ENCODE measurements at places on chromosomes 13 and 19. TPM values are rescaled to one million over a fixed set of nuclear protein-coding genes. Genes with fewer than 3 reads are reported as not detected.

TJP3 gene
- 125 TPM for polyA plus RNA-seq

GRCh38 chr13:48783695-48784230, 130.0 kb downstream of the CYSLTR2 start:
- no peaks in the 10 kb centered on the region for H3K36me3 ChIP-seq
- no peaks in the 10 kb centered on the region for H3K4me1 ChIP-seq
- no peaks in the 10 kb centered on the region for H3K27me3 ChIP-seq
- no peak overlapping the region for H3K4me3 ChIP-seq
- no peak overlapping the region for H3K27ac ChIP-seq

DNA sequence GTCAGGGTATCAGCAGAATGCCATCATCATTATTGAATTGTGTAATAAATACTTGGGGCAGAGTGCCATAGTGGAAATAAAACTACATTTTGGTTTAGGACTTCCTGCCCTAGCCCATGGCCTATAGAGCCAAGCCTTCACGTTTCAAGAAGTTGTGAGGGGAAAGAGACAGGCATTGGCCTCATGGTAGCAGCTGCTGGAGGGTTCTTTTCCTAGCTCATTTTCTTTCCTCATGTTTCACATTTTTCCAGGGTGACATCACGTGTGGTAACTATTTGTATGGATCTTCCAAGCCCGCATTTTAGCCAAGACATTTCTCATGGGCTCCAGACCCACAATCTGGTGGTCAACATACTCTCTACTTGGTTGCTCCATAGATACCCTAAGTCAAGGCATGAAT, 80.4 kb downstream of the LRCH1 start:
- H3K27ac ChIP-seq, result no peak overlapping the region
- no peak for DNase-seq
- H3K4me3 ChIP-seq, result no peak overlapping the region

ERFL gene
- 0.78 TPM for polyA plus RNA-seq

RASAL3 gene
- 2.0 TPM for polyA plus RNA-seq

SIGLEC5 gene
- not detected for polyA plus RNA-seq

Data from testis (tissue), 5 donors.